ENCODE measurements at places on chromosomes 3 and 15.

DNA sequence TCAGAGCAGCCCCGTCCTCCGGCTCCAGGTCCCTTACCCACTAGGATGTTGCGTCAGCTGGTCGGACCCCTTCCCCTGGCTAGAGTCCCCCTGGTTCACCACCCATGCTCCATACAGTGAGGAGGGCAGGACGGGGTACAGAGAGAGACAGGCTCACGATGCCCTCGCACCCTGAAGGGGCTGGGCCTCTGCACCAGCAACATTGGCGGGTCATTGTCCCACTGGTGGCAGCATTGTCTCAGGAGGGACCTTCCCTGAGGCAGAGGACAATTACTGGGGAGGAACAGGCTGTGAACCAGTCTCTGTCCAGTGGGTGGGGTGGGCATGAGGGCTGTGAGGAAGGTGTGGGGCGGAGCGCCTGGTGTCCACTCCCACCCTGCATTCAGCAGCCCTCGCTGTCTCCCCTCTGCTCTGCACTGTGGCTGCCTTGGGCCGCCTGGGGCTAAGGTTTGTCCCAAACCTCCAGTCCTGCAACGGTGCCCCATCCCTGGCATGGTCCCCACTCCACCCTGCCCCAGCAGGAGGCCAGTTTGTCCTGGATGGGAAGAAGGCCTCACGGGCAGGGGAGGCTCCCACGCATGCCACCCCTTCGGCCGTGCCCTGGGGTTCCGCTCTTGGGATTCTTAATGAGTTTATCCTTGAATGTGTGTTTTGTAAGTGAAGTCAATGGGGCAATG lies 48.0 kb upstream of the KLF13 start:
- no peak for DNase-seq

DNA sequence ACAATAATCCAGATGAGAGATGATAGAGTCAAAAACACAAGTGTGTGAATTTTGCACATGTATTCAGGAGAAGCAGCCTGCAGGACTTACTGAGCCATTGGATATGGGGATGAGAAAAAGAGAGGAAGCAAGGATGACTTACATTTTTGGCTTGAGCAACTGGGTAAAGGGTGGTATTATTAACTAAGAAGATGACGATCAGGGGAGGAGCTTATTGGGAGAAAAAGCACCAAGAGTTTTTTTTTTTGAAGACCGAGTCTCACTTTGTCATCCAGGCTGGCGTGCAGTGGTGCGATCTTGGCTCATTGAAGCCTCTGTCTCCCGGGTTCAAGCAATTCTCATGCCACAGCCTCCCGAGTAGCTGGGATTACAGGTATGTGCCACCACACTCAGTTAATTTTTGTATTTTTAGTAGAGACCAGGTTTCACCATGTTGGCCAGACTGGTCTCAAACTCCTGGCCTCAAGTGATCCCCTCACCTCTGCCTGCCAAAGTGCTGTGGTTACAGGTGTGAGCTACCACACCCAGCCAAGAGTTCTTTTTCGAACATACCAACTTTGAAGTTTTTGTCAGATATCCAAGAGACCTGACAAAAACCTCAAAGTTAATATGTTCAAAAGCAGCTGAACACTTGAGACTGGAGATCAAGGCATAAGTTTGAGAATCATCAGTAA lies 14.8 kb upstream of the SH3BP5 start:
- no peak for DNase-seq

DNA sequence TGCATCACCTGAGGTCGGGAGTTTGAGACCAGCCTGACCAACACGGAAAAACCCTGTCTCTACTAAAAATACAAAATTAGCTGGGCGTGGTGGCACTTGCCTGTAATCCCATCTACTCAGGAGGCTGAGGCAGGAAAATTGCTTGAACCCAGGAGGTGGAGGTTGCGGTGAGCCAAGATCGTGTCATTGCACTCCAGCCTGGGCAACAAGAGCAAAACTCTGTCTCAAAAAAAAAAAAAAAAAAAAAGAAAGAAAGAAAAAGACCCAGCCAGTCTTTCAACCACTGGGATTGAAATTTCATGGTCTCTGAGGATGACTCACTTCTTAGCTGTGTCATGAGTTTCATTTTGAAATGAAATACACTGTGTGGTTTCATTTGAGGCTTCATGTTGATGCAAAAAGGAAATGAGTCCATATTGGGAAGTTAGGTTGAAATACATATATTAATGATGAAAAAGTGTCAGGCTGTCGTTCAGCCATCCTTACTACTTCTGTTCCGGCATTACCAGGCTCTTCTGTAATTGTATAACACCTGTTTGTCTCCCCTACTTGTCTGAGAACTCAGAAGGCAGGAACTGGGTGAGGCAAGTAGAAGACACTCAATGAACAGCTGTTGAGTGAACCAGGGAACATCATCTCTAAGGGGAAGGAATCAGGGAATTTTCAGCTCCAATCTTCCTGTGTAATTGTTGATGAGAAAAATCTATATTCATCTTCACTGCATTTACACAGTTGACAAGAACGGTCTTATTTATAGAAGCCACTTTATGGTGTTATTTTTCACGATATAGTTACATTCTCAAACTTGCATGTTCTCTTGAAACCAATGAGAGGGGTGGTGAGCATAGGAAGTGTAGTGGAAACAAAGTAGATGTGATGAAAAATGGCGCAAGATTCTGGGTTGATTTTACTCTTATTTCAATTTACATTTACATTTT lies 87.4 kb downstream of the NFKBIZ start:
- no peak for DNase-seq

- no peak for DNase-seq
Measured at GRCh38 chr15:41895957-41896356, 2.1 kb upstream of the SPTBN5 start.

DNA sequence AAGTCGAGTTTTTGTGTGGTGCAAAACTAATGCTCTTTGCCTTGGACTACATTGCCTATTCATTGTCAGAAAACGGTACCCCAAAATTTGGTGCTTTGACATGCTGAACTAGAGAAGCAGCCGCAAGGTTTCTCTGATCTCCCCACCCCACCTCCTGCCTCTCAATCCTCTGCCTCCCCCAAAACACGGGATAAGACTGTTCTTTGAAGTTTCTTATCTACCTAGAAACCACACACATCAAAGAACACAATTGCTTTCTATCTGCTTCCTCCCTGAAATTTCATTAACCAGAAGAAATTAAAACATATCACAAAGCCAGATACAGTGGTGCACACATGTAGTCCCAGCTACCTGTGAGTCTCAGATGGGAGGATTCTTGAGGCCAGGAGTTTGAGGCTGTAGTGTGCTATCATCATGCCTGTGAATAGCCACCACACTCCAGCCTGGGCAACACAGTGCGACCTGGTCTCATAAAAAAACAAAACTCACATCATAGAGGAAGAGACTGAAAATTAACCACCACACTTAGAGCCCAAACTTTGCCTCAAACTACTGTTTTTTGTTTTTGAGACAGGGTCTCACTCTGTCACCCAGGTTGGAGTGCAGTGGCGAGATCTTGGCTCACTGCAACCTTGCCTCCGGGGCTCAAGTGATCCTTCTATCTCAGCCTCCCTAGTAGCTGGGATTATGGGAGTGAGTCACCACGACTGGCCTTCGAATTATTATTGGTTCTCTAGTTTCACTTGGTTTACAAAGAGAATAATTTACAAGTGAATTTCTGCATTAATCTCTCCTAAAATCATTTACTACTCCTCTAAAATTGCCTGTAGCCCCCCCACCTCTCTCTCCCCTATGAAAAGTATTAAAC lies 2.7 kb upstream of the PCNP start:
- DNase-seq = no peak

DNA sequence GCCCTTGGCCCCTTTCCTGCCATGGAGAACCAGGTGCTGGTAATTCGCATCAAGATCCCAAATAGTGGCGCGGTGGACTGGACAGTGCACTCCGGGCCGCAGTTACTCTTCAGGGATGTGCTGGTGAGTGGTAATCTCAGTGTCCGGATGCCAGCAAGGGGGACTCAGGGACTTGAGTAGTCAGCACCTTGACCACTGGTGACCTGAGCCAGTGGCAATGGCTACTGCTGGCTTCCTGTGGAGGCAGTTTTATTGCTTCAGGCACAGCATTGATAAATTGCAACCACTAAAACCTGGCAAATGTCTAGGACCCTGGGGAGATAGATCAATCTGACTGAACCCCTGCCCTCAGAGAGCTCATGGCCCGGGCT lies 830 bp downstream of the MAP2K5 start:
- DNase-seq = peak; percentile 28

DNA sequence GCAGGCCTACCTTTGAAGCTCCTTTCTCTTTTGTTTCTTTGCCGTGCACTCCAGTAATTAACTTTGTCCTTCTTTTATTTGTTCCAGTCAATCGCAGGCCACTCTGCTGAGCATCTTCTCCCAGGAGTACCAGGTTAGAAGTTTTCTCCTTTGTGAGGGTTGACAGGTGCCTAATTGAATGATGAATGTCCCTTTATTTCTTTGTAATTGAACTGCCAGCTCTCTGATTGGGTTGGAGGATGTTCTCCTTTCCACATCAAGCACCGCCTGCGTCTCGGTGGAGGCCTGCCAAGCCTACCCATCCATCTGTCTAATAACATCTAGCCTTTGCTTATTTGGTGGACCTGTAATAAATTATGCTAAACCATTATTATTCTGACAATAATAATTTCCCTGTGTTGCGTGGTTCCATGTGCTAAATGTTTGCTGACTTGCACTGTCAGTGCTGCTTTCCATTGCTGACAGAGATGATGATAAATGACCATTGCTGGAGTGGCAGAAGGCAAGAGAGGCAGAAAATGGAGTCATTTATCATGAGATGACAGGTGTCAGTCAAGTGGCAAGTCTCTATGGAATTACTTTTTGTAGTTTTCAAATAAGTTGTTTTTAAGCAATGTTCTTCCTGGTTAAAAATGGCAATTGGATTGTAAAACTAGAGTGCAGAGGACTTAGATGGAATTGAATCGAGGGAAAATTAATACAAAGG lies 64.9 kb downstream of the CDIN1 start:
- no peak for DNase-seq

GRCh38 chr15:70501121-70501727 lies 262.1 kb downstream of the UACA start:
- no peak for DNase-seq

DNA sequence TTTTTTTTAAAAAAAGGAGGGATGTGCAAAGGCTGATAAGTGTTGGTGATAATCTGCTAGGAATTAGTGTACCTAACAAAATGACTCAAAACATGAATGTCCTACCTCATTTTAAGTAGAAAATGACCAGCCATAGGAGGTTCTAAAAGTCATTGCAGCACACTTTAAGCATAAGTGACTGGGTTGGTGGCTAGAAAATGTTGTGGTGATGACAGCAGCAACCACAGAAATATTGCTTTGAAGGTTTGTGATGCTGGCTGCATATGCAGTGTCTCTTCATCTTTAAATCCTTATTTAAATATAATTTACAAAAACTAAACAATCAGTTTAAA lies 55.2 kb downstream of the CMSS1 start:
- DNase-seq = no peak

GRCh38 chr3:28835751-28836150 lies 445.1 kb upstream of the RBMS3 start:
- peak; percentile 86 for DNase-seq

- DNase-seq = peak; percentile 73
Measured at GRCh38 chr3:61789861-61790260, 228.5 kb downstream of the PTPRG start.

- no peak for DNase-seq
Measured at GRCh38 chr3:128746881-128747280, 20.9 kb downstream of the RAB7A start.

GRCh38 chr3:122568755-122569154 lies 4.6 kb downstream of the DTX3L start:
- peak; percentile 54 for DNase-seq

- no peak for DNase-seq
Measured at GRCh38 chr3:163490119-163490518, 1588.2 kb downstream of the SI start.

DNA sequence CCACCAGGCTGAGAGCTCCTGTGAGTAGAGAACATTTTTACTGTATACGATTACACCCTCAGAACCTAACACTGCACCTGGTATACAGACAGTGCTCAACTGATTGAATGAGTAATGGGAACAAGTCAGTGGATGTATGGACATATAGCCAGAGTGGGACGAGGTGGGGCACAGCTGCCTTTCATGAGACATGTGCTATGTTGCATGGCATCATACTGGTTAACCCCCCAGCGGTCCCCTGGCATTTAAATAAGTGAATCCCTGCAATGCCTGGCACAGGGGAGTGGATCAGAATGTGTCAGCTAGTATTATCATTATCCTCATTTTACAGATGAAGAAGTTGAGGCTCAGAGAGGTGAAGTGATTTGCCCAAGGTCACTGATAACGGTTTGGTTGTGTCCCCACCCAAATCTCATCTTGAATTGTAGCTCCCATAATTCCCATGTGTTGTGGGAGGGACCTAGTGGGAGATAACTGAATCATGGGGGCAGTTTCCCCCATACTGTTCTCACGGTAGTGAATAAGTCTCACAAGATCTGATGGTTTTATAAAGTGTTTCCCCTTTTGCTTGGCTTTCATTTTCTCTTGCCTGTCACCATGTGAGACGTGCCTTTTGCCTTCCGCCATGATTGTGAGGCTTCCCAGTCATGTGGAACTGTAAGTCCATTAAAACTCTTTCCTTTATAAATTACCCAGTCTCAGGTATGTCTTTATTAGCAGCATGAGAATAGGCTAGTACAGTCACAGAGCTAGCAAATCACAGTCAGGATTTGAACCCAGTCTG lies 56.0 kb upstream of the ATP2B2 start:
- no peak for DNase-seq

Data from thyroid gland (tissue), 4 donors.